ENCODE measurements at places on chromosomes 4 and X.

DNA sequence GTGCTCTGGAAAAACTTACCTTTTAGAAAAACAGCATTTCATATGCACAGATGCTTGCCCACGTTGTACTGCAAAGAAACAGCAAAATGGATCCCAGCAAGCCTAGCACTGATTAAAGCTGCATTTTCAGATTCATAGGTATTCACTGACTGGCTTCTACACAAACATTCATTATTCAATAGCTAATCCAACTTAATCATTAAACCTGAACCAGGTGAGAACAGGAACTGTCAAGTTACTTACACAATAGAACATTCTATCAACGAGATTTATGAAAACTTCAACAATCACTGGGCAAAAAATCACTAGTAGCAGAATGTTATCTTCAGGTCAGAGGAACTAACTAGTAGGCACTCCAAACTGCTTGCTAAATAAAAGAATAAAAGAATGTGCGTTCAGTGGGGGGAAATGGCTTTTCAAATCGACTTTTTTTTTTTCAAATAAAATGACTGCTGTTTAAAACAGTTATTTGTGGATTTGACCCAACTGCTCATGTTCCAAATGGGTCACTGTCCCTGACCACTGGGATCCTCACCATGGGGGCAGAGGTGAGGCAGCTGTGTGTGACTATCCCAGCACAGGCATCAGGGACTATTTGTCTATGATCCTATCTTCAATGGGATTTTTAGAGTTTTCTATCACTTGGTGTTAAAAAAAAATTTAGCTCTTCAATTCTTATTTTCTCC, 42.3 kb downstream of the STX18 start:
- DNase-seq = no peak

DNA sequence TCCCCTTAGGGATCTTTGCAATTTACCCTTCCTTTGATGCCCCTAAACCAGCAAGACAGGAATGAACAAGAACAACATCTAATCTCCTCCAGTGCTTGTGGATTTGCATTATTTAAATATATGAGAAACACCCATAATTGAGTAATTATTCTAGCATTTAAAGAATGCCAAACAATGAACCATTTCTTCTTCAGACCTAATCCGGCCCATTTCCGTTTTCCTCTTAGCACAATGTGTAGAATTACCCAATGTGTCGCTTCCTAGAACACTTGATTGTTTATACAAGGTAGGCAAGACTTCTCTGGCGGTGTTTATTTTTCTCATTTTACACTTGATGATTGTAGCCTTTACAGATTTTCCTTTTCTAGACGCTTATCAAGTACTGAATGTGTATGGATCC, 43.5 kb downstream of the CLDN34 start:
- DNase-seq = no peak

GRCh38 chrX:129938081-129938480, 32.1 kb downstream of the UTP14A start:
- DNase-seq = no peak

DNA sequence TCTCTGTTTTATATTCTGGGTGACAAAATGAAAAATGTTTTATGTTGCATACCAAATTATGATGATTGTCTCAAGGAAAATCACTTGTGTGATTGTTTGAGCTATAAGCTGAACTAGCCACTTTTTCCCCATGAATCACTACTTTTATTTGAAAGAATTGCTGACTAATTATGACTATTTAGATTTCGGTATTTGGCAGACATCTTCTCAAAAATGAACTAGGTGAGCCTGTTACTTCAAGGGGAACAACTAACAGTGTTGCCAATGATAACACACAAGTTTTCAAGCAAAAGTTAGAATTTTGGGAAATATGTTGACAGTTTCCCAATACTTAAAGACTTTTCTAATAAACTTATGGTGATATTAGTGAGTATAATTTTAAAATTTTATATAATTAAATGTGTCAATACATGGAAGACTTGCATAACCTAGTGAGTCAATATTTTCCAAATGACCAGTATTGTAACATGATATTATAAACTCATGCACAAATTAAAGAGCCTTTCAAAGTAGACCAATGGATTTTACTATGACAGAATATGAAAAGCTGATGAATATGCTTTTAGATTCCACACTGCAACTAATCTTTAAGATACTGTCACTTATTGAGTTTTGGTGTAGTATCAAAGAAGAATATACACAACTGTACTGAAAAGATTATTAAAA, 187.7 kb upstream of the GATB start:
- DNase-seq = no peak

- no peak for DNase-seq
Observed at GRCh38 chrX:134907302-134907701, 83.5 kb upstream of the SMIM10 start.

GRCh38 chrX:85517994-85518718, 138.7 kb upstream of the POF1B start:
- no peak for DNase-seq

GRCh38 chrX:123830309-123830708, 29.5 kb upstream of the XIAP start:
- no peak for DNase-seq

- no peak for DNase-seq
Observed at GRCh38 chr4:92265021-92265420, 38.7 kb upstream of the GRID2 start.

DNA sequence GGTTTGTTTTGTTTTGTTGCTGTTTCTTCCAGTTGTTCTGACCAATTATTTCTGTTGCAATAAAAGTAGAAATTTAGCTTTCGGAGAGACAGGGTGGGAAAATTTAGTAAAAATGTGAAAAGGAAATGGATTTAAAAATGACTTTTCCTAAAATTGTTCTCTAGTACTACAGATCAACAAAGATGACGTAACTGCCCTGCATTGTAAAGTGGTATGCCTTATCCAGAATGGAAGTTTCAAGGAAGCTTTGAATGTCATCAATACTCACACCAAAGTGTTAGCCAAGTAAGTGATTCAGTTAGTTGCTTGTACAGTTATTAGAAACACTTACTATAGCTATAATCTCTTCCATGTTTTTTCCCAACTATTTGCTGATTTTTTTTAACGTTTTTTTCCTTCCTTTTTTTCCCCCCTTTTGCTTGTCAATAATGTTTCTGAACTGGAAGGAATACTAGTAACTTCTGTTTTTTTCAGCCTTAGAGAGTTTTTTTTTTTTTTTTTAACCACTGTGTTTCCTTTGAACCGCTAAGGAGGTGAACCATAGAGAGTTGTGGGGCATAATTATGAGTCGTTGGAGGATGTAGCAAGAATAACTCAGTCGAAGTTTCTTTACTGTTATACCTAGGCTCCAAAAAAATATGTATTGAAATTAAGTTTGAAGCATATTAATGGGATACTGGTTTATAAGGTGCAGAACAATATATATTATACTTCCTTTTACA, 2.2 kb downstream of the SRP72 start:
- no peak for DNase-seq
